ENCODE measurements at places on chromosomes 4 and X.

DNA sequence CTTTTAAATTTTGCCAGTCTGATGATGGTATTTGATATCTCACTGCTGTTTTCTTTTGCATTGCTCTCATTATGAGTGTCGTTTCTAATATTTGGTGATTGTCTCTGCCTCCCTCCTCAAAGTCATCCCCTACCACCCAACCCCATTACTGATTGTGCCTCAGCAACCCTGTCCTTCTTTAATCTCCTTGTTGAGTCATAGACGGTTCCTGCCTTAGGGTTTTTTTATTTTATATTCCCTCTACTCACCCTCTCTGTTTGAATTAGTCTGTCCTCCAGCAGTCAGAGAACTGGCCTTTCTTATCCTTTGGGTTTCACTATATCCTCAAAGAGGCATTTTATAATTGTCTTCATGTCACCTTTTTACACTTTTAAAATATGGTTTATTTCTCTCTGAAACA lies 409.3 kb upstream of the CPEB2 start:
- DNase-seq, result no peak

DNA sequence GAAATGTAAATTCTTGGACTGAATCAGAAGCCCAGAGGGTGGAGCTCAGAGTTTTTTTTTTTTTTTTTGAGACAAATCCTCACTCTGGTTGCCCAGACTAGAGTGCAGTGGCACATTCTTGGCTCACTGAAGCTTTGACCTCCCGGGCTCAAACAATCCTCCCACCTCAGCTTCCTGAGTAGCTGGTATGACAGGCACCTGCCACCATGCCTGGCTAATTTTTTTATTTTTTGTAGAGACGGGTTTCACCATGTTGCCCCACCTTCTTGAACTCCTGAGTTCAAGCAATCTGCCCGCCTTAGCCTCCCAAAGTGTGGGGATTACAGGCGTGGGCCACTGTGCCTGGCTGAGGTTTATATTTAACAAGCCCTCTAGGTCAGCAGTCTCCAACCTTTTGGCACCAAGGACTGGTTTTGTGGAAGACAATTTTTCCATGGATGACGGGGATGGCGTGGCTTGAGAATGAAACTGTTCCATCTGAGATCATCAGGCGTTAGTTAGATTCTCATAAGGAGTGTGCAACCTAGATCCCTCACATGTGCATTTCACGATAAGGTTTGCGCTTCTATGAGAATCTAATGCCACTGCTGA lies 76.7 kb downstream of the FHIP1A start:
- DNase-seq, result no peak

DNA sequence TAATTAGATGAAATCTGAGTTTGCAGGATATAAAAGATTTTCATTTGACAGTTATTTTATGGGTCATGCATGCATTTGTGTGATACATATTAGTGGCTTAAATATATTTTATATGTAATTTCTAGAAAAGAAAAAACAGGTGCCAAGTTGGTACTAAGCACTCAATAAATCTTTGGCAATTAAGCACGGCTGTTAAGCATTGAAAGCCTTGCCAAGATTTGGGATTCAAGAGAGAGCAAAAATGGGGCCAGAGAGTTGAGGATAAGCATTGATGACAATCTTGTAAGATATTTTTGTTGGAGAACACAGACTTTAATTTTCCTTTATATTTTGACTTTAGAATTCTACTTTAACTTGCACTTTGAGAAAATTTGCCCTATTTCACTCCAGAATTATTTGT lies 249.8 kb upstream of the MAD2L1 start:
- no peak for DNase-seq

DNA sequence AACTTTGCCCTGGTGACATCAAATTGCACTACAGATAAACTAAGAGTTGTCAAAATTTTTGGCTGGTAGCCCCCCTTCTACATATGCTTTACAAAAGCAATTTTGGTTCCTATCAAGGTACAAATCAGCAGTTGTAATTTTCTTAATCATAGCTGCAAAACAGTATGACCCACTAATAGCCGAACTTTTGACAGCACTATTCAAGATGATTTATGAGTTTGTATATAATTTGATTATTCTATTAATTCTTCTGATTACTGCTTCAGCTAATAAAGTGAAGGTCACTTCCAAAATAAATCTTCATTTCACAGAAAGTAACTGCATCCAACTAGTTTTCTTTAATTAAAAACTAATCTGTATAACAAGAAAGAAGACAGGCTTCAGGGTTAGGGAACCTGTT lies 119.6 kb downstream of the CHM start:
- DNase-seq, result no peak

DNA sequence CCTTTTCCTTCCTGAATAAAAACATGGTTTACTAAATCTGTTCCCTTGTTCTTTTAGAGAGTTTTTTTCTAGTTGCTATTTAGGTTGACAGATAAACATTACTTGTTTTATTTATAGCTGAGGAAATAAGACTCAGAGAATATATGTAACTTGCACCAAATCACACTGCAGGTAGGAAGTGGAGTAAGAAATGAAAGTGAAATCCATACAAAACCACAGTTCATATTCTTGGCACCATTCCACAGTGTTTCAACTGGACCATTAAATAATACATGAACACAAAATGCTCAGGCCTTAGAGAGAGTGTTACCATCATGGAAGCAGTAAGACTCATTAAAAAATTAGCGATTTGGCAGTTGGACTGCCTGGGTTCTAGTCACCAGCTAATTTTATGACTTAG lies 326.9 kb upstream of the SLIT2 start:
- DNase-seq, result no peak

DNA sequence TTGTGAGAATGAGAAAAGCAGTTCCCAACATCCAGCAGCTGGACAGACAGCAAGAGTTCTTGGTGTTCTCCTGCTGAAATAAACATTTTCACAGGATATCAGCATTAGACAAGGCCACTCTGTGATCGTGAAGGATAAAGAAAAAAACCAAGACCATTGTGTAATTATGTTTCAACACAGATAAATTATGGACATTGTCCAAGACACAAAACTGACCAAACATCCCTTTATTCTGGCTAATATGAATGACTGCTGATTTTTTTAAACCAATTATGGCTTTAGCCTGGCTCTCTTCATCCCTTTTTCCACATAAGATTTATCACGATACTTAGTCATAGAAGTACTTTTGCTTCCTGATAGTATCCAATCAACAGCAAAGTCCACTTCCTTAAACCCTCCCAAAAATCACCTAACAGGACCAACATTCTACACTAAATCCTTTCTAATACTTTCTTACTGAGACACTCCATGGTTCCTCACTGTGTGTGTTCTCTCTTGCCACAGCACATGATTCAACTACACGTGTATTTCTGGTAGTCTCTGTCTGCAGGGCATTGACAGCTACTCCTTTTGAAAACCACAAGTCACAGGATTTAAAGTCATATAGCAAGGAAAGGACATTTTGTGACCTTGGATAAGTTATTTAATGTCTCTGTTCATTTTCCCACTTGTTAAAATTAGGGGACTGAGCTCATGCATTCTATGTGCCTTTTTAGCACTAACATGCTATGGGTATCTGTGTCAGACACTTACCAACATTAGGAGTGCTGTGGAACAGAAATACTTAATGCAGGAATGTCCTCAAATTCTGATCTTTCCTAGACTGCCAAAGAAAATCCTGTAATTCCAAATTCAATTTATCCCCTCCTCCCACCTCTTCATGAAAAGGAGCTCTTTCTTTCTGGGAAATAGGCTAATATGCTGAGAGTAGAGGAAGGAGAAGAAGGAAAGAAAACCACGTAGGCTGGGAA lies 137.2 kb upstream of the PGRMC2 start:
- no peak for DNase-seq

DNA sequence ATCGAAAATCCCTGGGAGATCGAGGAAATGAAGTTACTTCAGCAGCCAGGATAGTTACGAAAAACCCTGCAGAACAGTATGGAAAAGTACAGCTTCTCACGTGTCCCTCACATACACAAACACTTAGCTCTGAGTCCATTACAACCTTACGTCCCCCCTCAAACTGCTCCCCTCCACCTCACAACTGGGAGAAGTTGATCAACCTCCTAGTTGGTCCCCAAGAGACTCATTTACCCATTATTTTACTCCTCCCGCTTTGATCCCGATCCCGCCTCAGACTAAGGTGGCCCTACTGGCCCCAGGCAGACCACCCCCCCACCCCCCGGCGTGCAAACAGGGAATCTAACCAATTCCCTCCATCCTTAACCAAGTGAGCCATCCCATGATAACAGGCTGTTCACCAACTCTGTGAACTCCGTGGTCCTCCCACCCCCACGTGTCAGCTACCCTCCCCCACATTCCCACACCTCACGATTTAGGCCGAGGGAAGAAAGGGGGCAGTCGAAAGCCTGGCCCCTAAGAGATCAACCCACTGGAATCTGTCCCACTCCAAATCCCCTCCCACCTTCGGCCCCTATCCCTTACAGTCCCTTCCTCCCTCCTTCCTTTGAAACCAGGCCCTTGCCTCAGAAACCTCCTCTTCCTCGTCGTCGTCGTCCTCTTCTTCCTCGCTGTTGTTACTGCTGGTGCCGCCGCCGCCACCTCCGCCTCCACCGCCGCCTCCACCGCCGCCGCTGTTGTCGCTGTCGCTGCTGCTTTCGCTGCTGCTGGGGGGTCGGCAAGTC lies 755 bp downstream of the ANKRD17 start:
- no peak for DNase-seq

- DNase-seq, result no peak
Observed at GRCh38 chr4:146522869-146523205, 1.1 kb upstream of the SLC10A7 start.

DNA sequence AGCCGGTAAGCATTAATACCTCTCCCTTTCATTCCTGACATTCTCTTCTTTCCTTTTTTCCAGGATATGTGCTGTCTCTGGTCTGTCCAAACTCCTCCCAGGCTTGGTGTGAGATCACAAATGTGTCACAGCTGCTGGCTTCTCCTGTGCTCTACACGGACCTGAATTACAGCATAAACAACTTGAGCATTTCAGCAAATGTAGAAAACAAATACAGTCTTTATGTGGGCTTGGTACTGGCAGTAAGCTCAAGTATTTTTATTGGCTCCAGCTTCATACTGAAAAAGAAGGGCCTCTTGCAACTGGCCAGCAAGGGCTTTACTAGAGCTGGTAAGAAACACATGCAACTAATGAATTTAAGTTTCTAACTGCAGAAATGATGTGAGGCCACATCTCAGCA lies 8.4 kb downstream of the NIPAL1 start:
- DNase-seq, result no peak

GRCh38 chr4:180203349-180203748 lies 2039.9 kb upstream of the TENM3 start:
- no peak for DNase-seq

GRCh38 chr4:181796502-181796901 lies 446.7 kb upstream of the TENM3 start:
- no peak for DNase-seq

- no peak for DNase-seq
Observed at GRCh38 chrX:19156186-19156585, 33.9 kb upstream of the ADGRG2 start.

GRCh38 chrX:31178769-31179125 lies 106.9 kb upstream of the FTHL17 start:
- DNase-seq, result no peak

GRCh38 chr4:24878636-24879016 lies 34.2 kb downstream of the CCDC149 start:
- DNase-seq, result no peak

- DNase-seq, result no peak
Observed at GRCh38 chrX:791479-792034, 161.0 kb downstream of the SHOX start.

- no peak for DNase-seq
Observed at GRCh38 chr4:39085891-39086290, 23.9 kb downstream of the KLHL5 start.

GRCh38 chrX:19627533-19627932 lies 112.2 kb upstream of the MAP3K15 start:
- no peak for DNase-seq

DNA sequence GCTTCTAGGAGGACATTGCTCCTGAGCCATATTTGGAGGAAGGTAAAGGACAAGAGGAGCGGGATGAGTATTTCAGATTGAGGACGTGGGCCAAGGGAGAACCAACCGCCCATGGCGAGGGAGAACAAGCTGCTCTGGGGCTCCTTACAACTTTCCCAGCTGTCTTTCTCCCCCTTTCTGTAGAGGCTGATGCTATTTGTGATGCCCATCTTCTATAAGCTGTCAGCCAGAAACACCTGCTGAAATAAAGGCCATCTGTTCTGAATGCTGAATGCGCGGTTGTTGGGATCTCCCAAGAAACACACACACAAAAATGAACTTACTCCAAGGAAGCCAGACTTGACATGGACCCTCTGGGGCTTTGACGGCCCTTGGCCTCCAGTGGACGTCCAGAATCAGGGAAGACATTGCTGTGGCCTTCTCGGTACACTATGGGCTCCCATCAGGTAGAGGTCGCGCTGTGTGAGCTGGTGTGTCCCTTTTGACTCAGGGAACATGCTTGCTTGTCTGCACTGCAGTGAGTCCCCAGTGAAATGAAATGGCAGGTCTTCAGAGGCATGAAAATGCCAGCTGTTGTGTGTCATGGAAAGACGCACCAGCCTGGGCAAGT lies 30.9 kb downstream of the RWDD4 start:
- DNase-seq, result no peak

DNA sequence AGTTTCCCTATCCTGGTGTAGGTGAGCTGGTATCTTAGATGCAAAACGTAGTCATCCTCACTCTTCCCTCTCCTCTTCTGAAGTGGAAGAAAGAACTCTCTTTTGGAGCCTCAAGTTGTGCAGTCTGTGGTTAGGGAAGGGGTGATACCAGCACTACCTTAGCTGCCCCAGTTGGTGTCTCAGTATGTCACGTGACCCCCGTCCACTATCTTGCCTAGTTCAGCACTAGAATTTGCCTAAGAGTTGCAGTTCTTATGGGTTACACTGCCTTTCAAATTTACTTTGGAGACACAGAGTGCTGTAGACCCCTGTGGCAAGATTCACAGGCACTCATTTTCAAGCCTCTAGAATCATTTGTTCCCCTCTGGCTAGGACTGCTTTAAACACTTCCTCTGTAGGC lies 322.8 kb upstream of the EDA2R start:
- no peak for DNase-seq

DNA sequence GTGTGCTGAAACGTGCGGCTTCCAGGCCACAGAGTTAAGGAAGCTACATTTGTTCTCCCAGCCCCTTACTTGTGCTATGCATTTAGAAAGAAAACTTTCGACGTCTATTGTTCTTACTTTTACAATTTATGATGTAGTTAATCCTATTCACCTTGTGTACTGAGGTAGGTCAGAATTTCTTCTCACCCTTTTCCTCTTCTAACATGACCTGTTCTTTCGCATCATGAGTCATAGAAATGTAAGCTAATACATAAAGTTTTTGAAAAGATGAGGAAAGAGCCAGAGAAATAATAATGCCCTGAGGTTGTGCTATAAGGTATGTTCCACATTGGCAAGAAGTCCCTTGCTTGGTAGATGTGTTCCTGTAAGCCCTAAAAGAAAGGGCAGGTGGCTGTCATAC lies 298.3 kb downstream of the TRIML1 start:
- no peak for DNase-seq

- no peak for DNase-seq
Observed at GRCh38 chr4:36233567-36234266, 10.6 kb downstream of the ARAP2 start.

GRCh38 chr4:118727360-118727759 lies 42.2 kb downstream of the METTL14 start:
- DNase-seq, result no peak

- no peak for DNase-seq
Observed at GRCh38 chr4:3251691-3252479, 2.9 kb downstream of the MSANTD1 start.

- DNase-seq, result no peak
Observed at GRCh38 chrX:101656817-101657216, 2.8 kb downstream of the ARMCX2 start.

- DNase-seq, result peak; percentile 37
Observed at GRCh38 chr4:40316782-40317635, 18.1 kb upstream of the CHRNA9 start.

- DNase-seq, result no peak
Observed at GRCh38 chr4:95651891-95652290, 103.1 kb upstream of the UNC5C start.
